ENCODE measurements at places on chromosomes 3 and 15.

DNA sequence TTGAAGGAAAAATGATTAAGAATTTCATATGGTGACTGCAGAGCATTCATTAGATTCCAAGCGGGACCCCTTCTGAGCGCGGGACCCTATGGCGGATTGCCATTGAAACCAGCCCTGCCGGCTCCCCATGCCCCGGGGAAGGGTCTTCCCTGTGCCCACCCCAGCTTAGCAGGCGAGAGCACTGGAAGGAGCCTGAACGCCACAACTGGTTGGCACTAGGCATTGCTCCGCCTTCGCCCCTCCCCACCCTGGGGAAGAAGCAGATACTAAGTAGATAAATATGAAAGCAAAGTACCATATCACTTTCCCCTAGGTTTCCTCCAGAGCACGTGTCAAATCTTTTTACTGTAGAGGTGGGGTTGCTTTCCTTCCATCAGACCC is 70.7 kb downstream of the CYP19A1 start:
- DNase-seq, result no peak

GRCh38 chr3:46466871-46467403 is 2.2 kb upstream of the LTF start:
- no peak for DNase-seq

DNA sequence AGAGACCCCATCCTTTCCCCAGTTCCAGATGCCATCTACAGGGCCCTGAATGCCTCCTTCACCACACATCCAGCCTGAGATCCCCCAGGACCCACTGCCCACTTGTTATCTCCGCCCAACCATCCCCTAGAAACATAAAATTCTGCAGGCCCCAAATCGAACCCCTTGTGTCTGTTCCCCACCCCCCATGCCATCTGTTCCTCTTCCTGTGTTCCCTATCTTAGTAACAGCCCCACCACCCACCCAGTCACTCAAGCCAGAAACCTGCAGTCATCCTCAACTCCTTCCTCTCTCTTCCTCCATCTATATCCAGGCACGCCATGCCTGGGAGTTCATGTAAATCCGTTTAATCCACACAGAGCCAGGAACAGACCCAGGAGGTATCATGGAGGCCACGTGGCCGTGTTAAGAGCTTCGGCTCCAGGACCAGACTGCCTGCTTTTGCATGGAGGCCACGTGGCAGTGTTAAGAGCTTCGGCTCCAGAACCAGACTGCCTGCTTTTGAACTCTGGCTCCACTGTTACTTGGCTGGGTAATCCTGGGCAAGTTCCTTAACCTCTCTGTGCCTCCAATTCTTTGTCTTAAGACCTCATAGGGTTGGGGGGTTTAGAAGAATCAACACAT is 4.8 kb downstream of the CSRNP1 start:
- DNase-seq, result no peak

- DNase-seq, result no peak
These were observed 535.6 kb upstream of the ALCAM start for GRCh38 chr3:104831071-104831470.

GRCh38 chr15:57541805-57542504 is 49.7 kb upstream of the MYZAP start:
- no peak for DNase-seq

- no peak for DNase-seq
These were observed 23.2 kb downstream of the SHC4 start for GRCh38 chr15:48940508-48940907.

GRCh38 chr3:190073264-190074008 is 47.3 kb downstream of the P3H2 start:
- DNase-seq, result no peak

GRCh38 chr3:17639257-17639656 is 103.2 kb downstream of the TBC1D5 start:
- no peak for DNase-seq

DNA sequence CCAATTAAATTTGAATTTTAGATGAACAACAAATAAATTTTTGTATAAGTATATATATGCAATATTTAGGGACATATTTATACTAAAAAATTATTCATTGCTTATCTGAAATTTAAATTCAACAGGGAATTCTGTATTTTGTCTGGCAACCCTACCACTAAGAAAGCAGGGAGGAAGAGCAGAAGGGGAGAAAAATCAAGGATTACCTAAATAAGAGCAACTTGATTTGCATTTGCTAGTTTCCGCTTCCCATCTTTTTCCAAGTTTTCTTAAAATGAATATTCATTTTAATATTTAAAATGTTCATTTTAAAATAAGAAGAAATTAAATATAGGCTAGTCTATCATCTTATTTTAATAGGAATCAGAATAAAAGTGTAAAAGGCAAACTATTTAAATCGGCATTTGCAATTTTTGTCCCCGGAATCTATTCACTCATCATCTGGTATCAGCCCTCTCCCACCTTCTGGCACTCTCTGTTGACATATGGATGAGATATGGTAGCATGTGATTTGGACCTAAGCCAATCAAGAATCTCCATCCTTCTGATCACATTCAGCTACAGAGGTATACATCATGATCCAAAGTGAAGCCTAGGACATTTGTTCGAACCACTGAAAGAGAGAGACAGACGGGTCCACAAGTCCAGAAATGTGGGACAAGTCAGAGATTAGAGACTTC is 82.6 kb downstream of the TRANK1 start:
- DNase-seq, result no peak

DNA sequence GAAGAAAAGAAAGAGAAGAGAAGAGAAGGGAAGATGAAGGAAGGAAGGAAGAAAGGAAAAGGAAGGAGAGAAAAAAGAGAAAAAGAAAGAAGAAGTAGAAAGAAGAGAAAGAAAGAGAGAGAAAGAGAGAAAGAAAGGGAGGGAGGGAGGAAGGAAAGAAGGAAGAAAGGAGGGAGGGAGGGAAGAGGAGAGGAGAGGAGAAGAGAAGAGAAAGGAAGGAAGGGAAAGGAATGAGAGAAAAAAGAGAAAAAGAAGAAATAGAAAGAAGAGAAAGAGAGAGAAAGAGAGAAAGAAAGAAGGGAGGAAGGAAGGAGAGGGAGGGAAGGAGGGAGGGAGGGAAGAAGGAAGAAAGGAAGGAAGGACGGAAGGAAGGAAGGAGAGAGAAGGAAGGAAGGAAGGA is 217.9 kb upstream of the POU1F1 start:
- no peak for DNase-seq

DNA sequence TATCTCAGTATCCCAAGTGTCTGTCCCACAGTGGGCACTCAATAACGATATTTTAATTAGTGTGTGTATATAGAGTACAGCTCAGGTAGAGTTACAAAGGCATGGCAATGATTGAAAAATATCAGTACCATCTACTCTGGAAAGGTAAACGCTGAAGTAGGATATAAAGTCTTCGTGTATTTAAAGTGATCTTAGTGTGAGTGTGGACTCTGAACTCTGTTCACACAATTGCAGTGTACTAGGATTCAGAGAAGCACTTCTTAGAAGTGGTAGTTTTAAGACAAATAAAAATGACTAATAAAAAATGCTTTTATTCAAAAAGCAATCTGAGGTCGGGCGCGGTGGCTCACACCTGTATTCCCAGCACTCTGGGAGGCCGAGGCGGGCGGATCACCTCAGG is 62.9 kb upstream of the RAP2B start:
- DNase-seq, result no peak

GRCh38 chr3:153246806-153247205 is 84.8 kb downstream of the RAP2B start:
- no peak for DNase-seq

DNA sequence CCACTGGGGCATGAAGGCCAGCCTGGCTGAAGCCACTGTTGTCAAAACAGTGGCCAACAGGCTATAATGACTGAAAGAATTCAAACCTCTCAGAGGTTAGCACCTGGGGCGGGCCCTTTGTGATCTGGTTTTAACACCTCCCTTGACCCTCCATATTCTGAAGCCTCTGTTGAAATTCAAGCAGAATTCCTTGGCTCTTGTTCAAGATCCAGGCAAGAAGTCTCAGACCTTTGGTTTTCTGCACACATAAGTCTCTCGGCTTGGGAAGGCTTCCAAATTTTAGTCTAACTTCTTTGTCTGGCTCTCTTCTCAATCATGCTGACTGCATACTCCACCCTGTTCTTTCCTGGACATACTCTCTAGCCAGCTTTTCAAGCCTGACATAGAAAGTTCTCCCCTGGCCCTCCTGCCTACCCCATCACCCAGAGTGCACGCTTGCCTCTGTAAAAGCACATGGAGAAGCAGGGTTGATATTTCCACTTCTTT is 144.5 kb downstream of the PDZRN3 start:
- DNase-seq, result no peak

DNA sequence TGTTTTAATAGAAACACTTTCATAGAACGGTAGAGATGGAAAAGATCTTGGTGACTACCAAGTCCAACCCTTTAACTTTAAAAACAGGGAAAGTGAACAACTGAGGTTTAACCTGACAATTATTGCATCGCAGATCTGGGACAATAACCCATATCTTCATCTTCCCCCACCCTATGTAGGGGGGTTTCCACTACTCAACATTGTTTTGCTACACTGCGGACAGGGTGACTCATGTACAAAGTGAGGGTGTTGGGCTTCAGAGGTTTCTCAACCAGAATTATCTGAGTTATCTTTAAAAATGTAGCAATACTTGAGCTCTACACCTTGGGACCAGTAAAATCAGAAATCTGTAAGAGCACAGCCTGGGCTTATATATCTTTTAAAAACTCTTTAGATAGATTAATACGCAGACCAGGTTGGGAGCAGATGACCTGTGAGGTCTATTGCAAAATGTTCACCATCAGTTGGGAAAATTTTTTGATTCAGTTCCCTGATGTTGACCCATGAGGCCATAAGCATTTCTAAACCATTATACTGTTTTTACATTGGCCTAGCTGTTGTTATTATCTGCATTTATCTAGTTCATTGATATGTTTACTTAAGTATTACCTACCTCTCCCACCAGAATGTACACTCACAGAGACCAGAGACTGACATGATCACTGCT is 103.6 kb upstream of the ICE2 start:
- no peak for DNase-seq

- DNase-seq, result no peak
These were observed 518.1 kb downstream of the ROBO1 start for GRCh38 chr3:79249701-79250100.

GRCh38 chr3:116188231-116188785 is 257.0 kb downstream of the LSAMP start:
- no peak for DNase-seq

- DNase-seq, result no peak
These were observed 41.9 kb downstream of the GPR160 start for GRCh38 chr3:170079536-170080165.

GRCh38 chr15:49215768-49216739 is 46.0 kb downstream of the GALK2 start:
- DNase-seq, result no peak

DNA sequence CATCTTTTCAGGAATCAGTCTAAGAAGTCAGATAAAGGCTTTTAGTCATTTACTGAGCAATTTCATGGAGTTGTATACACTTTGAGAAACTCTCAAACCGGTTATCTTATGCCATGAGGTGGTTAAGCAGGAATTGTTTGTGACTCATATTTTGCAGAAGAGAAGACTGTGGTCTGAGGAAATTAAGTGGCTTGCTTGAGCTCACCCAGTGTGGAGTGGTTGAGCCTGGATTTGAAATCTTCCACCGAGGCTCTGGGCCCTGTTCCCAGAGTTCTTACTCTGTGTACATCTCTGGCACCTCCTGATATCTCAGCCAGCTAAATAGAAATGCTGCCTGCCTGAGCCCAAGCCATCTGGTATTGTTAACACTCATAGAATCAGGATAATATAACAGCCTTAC is 37.8 kb upstream of the BCL6 start:
- no peak for DNase-seq

DNA sequence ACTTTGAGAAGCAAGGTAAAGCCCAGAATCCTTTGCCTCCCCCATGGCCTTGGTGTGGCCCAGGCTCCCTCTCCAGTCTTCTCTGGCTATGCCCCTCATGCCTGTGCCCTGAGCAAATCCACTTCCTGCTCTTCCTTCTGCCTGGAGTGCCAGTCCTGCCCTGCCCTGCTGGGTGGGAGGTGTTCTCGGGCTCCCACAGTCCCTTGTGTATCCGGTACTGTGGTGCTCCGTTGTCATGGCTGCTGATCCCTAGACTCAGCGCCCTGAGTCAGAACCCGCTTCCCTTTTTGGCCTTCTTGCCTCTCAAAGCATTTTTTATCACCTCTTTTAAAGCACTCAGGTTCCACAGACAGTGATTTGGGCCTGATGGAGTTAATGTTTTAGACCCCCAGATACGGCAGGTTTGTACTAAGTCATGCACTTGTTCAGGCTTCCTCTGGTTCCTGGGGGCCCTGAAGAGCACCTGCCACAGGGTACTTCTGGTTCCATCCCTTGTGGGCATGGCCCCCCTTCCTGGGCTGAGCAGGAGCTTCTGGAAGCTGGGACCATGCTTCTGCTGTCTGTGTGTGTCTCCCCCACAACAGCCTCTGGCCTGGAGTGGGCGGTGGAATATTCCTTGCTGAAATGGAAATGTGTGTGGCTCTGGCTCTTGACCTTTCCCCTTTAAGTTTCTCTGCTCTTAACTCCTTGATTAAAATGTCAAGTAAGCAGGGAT is 29.6 kb upstream of the ADAMTS7 start:
- DNase-seq, result no peak

DNA sequence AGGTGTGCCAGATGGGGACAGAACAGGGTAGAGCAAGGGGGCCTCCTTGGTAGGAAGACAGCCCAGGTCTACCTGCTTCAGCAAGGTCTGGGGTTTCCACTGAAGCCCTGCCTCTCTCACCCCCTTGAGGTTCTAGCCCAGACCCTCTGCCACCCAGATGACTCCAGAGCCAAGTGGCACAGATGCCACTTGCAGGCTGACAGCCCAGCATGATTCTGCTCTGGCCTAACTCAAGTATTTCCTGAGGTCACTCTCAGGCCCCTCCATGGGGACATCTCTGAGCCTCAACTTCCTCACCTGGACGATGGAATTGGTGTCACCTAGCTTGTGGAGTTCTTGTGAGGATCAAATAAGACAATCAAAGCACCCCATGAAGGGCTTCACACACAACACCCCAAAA is 23.9 kb downstream of the PLXNB1 start:
- no peak for DNase-seq

DNA sequence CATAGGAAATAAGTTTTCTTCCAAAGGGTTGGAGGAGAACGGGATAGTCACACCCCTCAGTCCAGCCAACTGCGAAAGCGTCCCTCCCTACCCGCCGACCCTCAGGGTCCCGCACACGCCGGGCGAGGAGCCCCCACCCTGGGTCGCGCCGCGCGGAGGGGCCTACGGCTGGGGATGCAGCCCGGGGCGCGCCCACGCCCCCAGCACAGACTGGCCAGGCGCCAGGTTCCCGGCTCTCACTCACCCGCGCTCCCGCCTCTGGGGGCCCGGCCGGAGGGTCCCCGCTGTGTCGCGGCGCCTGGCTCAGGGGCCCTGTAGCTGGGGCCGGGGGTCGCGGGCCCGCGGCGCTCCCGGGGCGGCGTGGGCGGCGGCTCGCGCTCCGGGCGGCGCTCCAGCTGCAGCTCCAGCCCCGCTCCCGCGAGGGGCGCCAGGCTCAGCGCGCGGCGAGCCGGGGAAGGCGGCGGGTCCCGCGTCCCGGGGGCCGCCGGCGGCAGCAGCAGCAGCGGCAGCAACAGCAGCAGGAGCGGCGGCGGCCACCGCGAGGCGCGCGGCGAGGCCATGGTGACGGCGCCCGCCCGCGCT is 375 bp downstream of the HEG1 start:
- DNase-seq, result no peak

- DNase-seq, result no peak
These were observed 11.8 kb downstream of the GOLIM4 start for GRCh38 chr3:168083906-168084305.
